NCI-H2081 treated with DMSO at 0.1 percent for 48 hours (cell line): ENCODE measurements at places on chromosomes 11 and 22.
A peak's percentile ranks its signal among the peaks of the same experiment; 100 is the strongest.

GRCh38 chr11:106234794-106235193 lies 157.3 kb downstream of the AASDHPPT start:
- DNase-seq = no peak

DNA sequence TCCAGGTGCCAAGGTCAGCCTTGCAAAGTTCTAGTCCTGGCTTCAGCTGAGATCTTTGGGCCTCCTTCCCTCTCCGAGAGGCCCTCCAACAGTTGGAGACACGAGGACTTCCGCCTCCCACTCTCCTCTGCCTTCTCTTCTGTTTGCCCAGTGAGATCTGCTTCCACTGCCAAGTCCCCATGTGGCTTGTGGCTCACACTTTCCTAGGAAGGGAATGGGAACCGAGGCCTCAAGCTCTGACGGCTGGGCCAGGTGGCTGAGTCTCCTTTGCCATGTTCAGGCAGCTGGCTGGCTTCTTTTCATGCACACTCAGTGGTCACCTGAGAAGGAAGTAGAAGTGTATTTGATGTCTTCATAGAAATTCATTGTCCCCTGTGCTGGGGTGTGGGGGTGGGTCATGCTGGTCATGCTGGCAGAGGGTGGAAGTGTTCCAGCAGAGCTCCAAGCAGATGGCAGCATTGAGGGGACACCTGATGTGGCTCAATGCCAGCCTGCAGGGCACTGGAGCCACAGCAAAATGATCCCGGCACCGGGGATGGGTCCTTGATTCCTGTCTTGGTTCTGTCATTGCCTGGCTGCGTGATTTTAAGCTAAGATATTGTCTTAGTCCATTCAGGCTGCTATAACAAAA lies 130.4 kb downstream of the ADAMTS15 start:
- DNase-seq = no peak

DNA sequence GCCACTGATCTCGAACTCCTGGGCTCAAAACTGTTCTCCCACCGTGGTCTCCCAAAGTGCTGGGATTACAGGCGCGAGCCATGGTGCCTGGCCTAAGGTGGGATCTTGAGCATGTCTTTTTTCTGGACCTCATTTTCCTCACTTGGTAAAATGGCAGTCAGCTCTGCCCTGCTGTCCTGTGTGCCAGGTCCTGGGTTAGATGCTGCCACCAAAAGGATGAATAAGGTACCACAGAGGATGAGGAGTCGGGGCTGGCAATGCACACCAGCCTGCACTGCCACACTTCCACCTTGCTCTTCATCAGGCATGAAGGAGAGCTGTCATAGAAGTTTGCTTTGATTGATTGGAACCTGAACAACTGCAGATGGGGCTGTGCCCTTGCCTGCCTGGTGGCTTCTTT lies 32.3 kb downstream of the ACO2 start:
- DNase-seq = no peak

- no peak for DNase-seq
These were observed 1.0 kb upstream of the POLD4 start for GRCh38 chr11:67354075-67355022.

DNA sequence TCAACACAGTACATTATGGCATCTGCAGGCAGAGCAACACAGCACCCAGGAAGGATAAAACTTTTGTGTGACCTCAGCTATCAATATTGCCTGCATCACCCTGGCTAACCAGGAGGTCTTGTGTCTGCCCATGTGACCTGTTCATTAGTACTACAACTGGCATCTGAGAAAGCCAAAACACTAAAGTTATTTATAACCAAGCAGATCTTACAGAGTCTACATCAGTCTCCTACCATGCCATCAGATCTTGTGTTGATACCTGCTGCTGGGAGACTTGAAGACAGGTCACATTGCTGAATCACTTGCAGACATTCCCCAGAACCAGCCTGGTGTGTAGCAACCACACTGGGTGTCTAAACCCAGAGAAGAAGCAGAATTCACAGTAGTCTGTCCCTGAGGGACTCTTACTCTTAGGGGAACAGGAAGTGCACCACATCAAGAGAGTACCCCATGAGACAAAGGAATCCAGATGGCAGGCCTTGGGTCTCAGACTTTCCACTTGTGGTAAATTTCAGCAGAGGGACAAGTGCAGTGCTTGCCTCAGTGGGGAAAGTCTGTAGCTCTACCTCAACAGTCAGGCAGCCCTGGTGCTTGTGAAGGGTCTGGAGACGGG lies 7.0 kb downstream of the OR9G1 start:
- no peak for DNase-seq

DNA sequence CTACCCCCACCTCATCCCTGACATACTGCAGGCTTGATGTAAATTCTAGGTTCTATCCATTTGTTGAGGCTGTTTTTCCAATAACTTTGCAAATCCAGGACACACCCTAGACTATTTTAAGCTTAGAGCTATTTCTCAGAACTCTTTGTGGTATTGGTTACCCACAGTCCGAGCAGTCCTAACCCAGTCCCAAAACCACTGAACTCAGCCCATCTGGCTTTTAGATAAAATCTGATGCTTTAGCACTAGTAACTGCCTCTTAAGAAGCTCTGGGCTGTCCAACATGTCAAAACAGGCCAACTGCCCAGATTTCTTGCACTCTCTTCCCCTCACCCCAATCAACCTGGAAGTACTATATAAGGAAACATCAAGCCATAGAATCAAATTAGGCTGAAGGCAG lies 344.4 kb upstream of the CADM1 start:
- no peak for DNase-seq

GRCh38 chr11:15495462-15495861 lies 380.7 kb downstream of the INSC start:
- no peak for DNase-seq

- DNase-seq = no peak
These were observed 6.7 kb downstream of the PDGFB start for GRCh38 chr22:39238101-39238466.

DNA sequence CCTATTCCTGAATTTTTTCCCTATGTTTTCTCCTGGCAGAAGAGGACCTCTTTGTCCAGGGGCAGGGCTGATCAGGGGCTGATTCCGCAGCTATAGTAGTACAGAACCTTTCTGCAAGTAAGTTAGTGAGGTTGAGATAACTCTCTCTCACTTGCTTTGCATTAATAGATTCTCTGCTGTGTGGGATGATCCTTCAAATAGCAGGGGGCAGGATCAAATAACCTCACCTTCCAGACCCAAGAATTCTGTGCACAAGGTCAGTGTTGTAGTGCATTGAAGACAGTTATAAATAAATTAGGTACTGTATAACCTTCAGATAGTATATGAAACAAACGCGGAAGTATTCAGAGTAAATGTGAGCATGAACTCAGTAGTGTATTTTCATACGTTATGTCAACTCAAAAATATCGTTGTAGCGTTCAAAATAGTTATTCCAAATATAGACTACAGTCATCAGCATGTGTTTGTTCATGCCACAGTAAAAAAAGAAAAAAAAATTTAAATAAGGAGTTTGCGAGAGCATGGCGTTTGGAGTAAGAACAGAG lies 278 bp downstream of the MMP26 start:
- peak; percentile 77 for DNase-seq

DNA sequence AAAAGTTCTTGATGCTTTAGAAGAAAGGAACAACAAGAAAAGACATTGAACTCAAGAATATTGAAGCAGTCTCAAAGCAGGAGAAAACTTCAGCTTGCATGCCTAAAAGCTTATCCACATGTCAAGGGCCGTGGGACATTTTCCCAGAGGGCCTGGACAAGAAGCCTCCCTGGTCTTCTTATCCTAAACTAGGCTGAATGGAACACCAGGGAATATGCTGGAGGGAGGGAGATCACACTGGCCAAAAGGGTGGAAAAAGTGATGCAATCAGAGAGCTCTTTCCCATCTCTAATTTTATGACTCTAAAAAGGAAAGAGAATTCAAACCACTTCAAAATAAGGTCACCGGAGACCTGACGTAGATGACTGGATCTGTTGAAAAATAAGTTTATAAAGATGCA lies 107.2 kb downstream of the MPPED2 start:
- DNase-seq = no peak

DNA sequence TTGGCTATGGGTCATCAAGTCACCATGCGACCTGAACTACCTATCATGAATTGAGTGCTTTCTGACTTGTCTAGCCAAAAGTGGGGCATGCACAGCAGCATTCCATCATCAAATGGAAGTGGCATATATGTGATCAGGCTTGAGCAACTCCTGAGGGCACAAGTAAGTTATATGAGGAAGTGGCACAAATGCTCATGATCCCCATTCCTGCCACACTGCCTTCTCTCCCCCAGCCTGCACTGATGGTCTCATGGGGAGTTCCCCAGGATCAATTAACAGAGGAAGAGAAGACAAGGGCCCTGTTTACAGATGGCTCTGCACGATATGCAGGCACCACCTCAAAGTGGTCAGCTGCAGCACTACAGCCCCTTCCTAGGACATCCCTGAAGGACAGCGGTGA lies 21.8 kb downstream of the MS4A4E start:
- no peak for DNase-seq

DNA sequence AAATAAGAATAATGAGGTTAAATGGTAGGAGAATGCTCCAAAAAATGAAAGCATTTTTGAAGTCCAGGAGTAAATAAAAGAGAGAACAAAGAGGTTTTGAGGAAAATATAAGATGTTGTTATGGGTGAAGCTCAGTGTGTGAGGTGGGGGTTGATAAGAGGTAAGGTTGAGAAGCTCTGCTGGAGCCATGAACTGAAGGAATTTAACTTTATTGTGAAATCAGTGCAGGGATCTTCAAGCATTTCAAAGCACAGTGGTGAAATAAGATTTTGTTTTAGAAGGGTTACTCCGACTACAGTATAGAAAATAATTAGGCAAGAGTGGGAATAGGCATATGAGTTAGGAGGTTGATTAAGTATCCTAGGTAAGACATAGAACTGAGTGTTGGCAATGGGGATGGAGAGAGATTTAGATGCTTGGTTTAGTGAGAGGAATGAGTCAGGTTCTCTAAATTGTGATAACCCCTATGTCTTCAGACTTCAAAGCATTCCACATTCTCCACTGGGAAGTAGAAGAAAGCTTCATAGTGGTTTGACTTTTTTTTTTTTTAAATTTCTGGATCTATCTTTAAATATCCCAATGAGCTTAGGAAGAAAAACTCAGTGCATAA lies 403.2 kb downstream of the AASDHPPT start:
- no peak for DNase-seq

GRCh38 chr11:130161441-130162145 lies 2.0 kb downstream of the ST14 start:
- no peak for DNase-seq

DNA sequence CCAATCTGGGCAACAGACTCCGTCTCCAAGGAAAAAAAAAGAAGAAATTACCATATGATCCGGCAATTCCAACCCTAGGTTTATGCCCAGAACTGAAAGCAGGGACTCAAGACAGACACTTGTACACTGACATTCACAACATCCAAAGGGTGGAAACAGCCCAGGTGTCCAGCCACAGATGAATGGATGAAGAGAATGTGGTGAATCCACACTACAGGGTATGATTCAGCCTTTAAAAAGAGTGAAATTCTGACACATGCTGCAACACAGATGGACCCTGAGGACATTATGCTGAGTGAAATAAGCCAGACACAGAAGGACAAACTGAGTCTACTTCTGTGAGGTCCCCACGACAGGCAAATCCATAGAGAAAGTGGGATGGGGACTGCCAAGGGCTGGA lies 43.9 kb downstream of the SGSM3 start:
- no peak for DNase-seq

DNA sequence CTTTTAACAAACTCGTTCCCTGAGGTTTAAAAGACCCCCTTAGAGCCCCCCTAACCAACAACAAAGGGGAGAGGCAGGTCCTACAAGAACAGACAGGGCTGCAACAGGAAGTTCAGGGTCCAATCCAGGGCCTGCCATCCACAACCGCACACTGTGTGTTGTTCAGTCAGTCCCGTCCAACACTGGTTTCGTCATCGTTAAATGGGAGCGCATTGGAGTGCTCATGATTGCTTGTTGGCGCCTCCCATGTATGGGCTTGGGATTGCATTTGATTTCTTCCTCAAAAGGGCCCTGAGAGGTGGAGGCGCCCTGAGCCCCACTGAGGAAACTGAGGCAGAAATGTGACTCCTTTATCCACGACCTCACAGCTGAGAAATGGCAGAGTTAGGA lies 174.1 kb downstream of the MN1 start:
- no peak for DNase-seq

DNA sequence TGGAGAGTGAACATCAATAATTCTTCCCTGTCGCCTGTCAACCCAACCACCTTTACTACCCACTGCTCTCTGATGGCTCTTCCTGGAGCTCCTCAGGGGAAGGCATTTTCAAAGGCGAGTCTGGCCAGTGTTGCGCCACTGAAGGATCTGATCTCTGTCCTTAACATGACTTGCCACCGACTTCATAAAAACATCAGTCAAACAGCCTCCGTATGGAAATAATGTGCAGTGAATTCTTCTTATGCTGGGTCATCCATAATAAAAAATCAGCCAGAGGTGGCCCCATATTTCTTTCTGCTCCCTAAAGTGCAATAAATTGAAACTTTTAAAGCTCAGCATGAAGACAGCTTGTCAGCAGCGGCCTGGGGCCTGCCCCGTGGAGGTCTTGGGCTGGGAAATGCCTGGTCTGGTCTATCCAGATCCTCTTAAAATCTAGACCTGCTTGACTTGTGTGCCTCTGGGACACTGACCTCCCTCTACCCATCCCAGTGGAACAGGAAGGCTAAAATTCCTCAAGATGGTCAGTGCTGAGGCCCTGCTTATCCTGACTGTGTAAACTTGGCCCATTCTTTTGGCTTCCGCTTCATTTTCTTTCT lies 199.5 kb downstream of the MYO18B start:
- DNase-seq = no peak

DNA sequence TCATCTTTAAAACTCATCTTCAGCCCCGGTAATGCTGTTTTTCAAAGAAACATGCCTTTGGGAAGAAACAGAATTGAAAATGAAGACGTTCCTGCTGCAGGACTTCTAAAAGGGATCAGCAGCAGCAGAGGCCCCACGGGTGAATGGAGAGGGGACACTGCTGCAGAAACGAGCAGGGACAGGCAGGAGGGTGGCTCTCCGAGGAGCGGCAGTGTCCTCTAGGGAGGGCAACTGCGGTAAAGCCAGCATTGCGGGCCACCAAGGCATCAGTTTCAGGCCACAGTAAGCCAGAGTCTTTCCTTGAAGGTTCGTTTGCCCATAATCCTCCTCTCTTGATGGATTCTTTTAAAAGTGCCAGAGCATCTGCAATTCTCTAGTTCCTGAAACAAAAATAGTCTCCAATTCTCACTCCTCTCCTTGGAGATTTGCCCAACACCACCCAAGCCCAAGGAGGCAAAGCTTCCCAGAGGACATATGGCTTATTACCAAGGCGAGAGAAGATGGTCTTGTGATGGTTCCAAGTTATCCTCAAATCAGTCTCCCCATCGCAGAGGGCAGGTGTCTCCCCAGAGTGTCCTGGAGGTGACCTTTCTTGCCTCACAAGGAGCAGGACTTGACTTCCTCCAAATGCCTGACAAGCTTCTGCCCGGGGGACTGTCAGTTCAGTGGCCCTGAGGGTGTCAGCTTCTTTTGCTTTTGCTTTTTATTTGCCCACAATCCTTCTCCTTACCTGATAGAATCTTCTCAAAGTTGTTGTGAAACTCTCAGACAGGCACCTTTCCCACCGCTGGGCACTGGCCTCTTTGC lies 341.1 kb upstream of the B3GAT1 start:
- DNase-seq = no peak

DNA sequence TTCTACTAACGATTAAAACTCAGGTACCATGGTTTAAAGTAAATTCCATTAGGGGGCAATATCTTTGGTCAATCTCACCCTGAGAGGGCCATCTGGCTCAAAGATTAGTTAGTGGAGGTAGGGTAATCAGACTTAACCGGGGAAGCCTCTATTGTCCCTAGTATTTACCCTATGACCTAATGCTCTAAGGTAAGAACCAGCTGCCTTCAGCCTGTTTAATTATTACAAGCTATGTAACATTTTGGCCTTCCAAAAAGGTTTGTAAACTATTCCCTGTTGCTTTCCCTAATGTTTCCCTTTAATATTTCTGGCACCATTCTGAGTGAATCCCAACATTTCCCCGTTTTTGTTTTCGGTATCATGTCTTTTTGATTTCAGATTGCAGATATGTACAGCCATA lies 15.1 kb upstream of the GLYATL1 start:
- DNase-seq = no peak
